ENCODE measurements at places on chromosomes 7 and 10.

GRCh38 chr7:151366880-151367222 is 25.2 kb downstream of the NUB1 start:
- no peak for DNase-seq

DNA sequence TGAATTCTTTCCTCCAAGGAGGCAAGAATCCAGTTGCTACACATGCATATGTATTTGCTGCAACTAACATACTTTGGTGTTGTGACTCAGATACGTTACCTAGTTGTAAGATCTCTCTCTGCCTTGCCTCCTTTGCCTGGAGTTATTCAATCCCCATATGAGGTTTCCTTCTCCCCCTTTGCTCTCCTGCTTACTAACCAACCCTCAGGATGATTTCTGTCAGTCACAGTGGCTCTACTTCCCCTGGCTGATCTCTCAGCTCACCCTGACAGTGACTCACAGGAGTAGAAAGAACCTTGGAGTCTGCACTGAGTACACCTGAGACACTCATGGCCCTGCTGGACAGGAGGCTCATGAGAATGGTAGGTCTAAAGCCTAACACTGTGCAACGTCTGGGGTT is 92.0 kb downstream of the TMEM106B start:
- no peak for DNase-seq

DNA sequence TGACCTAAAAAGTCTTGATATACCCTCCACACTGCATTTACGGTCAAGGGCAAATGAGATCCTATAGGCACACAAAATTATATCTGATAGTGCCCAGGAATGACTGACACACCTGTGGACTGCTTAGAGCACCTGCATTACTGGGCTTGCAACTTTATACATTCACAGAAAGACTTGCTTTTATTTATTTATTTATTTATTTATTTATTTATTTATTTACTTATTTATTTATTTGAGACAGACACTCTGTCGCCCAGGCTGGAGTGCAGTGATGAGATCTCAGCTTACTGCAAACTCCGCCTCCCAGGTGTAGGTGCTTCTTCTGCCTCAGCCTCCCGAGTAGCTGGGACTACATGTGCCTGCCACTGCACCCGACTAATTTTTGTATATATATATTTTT is 6.5 kb upstream of the IFT22 start:
- DNase-seq: no peak

DNA sequence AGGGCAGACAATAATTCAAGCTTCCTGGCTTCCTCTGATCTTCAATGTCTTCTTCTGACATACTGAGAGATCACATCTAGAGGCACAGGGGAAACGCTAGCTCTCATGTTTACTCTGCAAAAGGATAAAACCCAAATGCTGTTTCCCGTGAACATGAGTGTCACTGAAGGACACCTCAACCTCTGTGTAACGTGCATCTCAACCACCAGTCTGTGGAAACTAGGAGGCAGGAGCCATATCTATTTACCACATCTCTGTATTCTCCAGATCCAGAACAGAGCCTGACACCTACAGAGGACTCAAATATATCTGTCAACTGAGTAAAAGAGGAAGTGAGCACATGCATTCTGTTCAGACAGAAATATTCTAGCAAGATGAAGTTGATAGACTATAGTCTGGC is 140.3 kb upstream of the TARP start:
- no peak for DNase-seq

DNA sequence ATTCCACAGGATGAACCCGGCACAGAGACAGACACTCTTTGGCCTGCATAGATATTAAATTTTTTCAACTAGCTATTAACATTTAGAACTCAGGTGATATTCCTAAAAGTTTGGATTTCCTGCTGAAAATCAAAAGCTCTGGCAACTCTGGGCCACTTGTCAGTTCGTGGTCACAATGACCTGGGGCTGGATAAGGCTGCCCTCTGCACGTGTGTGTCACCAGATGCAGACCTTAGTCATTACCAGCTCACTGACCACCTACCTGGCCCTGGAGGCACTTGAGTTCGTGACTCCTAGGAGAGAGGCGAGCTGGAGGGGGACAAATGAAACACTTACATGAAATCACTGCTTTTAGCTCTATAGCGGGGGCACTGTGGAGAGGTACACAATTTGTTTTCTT is 126.5 kb downstream of the HIPK2 start:
- DNase-seq: no peak

DNA sequence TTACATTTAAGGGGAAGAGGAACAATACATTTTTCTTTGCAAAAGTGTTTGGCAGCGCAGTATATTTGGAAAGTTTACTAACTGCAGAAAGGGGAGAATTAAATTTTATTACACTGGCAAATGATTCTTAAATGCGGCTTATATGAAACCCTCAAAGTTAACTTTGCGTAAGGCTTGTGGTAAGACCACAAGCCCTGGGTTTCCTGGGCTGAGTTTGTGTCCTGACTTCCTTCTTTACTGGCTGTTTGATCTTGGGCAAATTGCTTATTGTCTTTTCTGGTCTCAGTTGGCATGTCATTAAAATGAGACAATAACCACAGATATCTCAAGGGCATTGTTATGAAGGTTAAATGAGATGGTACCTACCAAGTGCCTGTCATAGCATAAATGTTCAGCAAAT is 106.8 kb downstream of the GLRX3 start:
- DNase-seq: no peak

DNA sequence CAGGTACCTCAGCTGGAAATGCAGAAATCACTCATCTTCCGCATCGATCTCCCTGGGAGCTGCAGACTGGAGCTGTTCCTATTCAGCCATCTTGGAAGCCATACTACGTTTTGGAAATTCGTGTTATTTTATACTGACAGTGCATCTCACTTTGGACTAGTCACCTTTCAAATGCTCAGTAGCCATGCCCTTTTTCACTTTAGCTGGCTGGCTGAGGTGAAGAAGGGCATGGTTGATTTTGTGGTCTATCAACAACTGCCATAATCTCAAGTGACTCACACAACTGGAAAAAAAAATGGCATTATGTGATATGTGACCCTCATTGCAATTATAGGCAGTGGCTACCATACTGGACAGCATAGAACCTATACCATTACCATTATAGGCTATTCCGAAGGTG is 100.5 kb downstream of the CCDC71L start:
- no peak for DNase-seq

DNA sequence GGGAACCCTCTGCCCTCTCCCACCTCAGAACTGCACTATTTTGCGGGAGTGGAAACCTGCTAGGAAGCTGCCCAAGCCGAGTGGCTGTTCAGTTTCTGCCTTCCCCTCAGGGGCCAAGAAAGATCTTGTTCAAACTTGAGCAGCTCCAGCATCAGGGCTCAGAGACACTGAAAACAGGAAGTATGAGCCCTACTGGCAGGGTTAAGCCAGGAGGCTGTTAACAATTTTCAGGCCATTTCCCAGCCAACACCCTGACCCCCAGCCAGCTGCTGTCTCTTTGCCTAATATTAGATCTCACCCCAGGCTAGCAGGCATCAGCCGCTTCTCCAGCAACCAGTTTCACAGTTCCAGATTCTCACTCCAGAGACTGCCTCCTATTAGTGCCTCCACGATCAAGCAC is 9.2 kb downstream of the PLAU start:
- DNase-seq: peak; percentile 23

DNA sequence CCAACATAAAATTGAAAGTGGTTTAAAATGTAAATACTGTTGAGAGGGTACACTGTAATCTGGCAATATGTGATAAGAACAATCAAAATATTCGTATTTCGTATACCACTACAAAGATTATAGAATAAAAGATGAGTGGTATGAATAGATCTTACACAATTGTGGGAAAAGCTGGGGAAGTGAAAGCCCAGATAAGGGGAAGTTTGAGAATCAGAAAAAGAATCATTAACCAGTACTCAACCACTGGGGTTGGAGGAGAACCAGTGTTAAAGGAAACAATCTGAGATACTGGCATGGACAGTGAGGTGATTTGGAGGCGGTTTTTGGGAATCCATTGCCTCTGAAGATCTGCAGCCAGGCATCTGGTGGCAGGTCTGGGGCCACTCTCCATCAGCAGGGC is 59.7 kb upstream of the CDK14 start:
- no peak for DNase-seq

DNA sequence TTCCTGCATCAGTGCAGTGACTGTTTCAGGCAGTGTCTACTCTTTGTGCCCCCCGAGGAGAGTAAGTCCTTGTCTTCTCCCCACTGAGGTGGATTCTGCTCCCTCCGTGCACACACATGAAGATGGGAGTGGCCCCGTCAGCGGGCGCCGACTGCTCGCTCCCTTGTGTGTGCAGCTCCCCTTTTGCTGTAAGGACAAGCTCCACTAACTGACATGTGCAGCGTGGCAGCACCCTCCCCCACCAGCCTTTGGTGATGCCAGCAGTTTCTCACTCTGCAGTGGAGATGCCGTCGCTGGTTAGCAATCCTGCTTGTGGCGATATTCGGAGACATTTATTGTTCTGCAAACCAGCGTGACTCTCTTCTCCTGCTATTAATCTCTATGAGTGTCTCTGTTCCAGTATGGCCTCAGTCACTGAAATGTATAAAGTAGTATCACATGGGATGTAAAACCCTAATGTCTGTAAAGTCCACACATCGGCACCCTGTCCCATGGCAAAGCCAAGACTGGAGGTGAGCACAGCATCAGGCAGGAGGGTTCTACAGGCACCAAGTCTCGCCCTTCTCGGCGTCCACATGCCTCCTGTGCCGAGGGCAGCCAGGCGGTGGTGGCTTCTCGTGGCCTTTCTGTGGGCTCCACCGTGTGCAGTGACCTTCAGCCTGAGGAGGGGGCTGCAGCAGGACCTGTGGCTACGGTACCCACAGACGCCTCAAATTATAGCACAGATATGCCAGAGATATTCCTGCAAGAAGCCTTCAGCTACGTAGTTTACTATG is 202.7 kb downstream of the EBF3 start:
- no peak for DNase-seq

GRCh38 chr7:143362131-143363015 is at the start of gene FAM131B:
Gene FAM131B, minus strand, starts transcription at chr7:143362713. Its CDS starts 110 bp downstream, at chr7:143362603.
- no peak for DNase-seq

GRCh38 chr10:79031723-79032122 is 37.0 kb upstream of the ZMIZ1 start:
- no peak for DNase-seq

All from CD4-positive, alpha-beta T cell treated with Interleukin-6 at 100 ng/mL for 8 hours (primary cell).